Activated B cell treated with CpG ODN at 0.5 μM for 24 hours (primary cell): ENCODE measurements at places on chromosomes 3 and 15.

DNA sequence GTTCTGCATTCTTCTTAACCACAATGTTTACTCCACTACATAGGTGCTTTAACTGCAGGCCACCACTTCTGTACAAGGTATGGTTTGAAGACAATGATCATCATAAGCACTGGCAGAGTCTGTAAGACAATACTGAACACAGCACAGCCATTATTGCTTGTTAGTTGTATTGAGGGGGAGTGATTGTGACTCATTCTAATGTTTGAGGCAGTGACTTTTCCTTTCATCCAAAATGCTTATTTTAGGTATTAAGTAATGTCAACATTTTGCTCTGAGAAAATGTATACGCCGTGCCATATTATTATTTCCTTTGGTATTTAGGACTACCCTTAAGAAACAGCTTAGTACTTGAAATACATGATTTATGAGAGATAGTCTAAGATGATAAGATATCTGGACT lies 618.2 kb upstream of the ZNF717 start:
- DNase-seq, result no peak

- DNase-seq, result no peak
Measured at GRCh38 chr3:56887402-56888025, 85.8 kb upstream of the ARHGEF3 start.

DNA sequence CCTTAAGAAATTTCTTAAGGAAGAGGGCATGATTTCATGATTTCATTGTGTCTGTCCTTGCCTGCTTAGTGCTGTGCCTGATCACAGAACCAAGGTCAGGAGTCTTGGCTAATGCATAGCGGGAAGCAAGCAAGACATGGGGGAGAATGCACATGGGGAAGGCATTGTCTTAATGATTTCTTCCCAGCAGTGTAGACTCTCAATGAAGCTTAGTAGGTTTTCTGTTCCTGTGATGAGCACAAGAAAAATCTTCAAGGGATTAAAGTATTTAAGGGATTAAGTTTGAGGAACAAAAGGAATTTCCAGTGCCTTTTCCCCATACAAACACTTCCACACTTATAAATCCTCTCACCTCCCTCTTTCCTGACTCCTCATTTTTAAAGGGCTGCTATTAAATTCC lies 46.9 kb upstream of the SEMA6D start:
- DNase-seq, result no peak

DNA sequence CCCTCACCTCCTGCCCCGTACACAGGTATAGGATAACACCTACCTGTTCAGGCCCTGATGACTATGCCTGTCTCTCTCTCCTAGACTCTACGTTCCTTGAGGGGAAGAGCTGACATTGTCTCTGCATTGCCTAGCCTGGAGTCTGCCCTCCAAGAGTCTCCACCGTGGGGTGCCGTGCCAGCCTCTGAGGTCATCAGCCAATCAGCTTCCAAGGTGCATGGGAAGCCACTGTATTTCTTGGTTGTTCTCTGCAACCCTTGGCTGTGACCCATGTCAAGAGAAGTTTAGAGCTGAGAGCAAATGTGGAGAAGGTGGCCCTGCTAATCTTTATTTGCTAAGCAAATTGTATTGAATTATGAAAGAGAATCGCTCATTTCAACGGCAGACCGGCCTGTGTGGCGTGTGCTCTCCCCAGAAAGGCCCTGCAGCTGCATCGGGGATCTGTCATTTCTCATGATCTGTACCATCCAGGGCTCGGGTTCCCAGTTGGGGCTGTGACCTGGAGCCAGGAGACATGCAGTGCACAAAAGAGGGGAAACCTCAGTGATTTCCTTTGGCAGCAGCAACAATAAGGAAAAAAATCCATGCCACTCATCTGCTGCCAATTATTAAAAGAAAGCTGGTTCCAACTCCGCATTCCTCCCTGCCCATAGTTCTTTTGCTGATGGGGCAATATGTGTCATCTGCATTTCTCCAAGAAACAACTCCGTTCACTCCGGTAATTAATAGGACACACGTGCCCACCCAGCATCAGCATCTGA lies 182.2 kb downstream of the MEGF11 start:
- no peak for DNase-seq

DNA sequence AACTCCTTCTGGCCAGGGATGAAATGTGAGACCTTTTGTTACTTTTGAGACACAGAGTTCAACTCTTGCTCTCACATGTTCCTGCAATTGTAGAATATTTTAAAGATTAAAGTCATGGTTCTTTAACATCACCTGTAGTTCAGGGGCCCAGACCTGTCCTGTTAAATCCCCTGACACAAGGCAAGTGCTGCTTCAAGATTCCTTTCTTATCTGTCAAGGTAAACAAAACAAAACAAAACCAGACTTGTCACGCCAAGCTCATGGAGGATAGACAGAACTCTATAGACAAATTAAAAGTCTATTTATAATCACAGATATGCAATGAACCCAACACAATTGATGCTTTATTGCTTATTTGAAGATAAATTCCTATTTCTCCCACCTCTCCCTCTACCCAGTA lies 48.6 kb upstream of the NEDD4 start:
- DNase-seq, result no peak

GRCh38 chr15:72175186-72176044 lies 22.2 kb downstream of the GRAMD2A start:
- no peak for DNase-seq

- no peak for DNase-seq
Measured at GRCh38 chr3:85193565-85193964, 234.8 kb downstream of the CADM2 start.

- DNase-seq, result no peak
Measured at GRCh38 chr15:36882487-36883131, 217.7 kb downstream of the MEIS2 start.

- no peak for DNase-seq
Measured at GRCh38 chr15:78312536-78312935, 13.1 kb upstream of the SKIC8 start.
